Small intestine (tissue), 16 donors: ENCODE measurements at places on chromosomes 7 and 10.

DNA sequence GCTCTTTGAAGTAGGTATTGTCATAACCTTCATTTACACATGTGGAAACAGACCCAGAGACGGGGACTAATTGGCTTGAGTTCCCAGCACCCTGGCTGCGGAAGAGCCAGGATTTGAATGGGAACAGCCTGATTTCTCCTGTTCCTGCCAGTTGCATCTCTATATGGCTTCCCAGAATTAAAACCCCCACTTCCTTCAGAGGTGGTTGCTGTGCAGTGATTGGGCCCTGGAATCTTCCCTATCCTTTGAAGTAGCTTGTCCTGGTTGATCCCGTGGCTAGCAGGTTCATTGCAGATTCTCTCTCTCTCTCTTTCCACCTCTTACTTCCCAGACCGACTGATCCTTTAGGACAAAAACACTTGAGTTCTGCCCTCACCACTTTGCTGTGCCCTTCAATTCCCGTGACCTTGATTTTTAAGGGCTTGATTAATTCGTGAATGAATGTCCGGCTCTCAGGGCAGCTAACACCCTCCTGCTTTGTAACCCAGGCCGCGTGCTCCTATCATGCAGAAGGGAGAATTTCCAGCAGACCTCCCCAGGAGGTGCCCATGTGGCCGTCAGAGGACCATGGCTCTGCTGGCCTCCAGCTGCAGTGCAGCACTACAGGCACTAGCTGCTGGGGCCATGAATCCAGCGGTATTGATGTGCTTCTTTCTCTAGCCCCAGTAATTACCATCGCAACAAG lies 120.6 kb upstream of the AGK start:
- DNase-seq: no peak

GRCh38 chr10:79946271-79947082 lies 2.4 kb downstream of the SFTPD start:
- DNase-seq: no peak

DNA sequence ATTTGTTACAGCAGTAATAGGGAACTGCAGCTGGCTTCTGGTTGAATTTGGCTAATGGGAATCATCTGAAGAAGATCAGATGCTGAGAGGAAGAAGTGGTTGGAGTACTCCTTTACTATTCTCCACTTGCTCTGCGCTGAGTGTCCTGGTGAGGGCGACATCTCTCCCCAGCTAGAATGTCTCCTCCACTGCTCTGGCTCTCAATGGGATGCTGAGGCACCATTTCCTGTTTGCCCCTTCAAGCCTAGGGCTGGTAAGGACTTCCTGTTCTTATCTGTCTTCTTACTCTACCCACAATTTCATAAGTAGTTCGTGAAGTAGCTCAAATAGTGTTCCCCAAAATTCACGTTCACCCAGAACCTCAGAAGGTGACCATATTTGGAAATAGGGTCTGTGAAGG lies 43.2 kb upstream of the TES start:
- no peak for DNase-seq

GRCh38 chr7:128831994-128832879 lies 2.0 kb downstream of the FLNC start:
- peak; percentile 37 for DNase-seq

- DNase-seq: peak; percentile 22
Observed at GRCh38 chr10:50874723-50875122, 10.7 kb downstream of the A1CF start.

DNA sequence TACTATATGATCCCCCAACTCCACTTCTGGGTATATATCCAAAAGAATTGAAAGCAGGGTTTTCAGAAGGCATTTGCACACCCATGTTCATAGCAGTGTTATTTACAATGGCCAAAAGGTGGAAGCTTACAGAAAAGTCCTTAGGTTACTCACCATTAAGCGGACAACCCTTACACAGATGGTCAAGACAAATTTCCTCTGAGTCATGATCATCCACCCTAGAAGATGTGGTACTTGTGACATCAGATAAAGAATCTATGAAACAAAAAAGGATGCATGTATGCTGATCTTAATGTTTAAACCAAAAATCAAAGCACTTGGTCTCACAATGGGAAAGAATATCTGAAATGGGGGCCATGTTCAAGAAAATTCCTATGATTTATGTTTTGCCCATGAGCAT lies 31.1 kb downstream of the ZC3HAV1 start:
- DNase-seq: no peak

- DNase-seq: no peak
Observed at GRCh38 chr7:24441314-24442027, 131.8 kb upstream of the PALS2 start.

- no peak for DNase-seq
Observed at GRCh38 chr10:115092555-115093285, 445 bp upstream of the ATRNL1 start.

- DNase-seq: no peak
Observed at GRCh38 chr10:131250454-131251145, 60.9 kb downstream of the TCERG1L start.

DNA sequence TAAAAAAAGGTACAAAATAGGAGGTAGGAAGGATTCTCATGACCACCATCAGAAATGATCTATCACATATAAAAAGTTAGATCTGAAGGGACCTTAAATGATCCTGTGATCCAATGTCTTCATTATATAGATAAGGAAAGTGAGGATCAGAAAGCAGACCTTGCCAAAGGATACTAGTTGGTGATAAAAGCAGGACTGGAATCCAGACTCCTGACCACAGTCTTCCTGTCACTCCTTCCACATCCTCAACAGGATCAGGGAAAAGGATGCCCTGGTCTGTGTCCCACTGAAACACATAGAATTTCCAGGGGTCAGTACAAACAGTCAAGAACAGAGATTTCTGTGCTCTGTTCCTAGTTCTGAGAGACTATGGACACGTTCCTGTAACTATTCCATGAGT lies 97.2 kb downstream of the SPAG6 start:
- DNase-seq: no peak

- DNase-seq: peak; percentile 3
Observed at GRCh38 chr10:93745408-93746065, 12.2 kb upstream of the LGI1 start.

DNA sequence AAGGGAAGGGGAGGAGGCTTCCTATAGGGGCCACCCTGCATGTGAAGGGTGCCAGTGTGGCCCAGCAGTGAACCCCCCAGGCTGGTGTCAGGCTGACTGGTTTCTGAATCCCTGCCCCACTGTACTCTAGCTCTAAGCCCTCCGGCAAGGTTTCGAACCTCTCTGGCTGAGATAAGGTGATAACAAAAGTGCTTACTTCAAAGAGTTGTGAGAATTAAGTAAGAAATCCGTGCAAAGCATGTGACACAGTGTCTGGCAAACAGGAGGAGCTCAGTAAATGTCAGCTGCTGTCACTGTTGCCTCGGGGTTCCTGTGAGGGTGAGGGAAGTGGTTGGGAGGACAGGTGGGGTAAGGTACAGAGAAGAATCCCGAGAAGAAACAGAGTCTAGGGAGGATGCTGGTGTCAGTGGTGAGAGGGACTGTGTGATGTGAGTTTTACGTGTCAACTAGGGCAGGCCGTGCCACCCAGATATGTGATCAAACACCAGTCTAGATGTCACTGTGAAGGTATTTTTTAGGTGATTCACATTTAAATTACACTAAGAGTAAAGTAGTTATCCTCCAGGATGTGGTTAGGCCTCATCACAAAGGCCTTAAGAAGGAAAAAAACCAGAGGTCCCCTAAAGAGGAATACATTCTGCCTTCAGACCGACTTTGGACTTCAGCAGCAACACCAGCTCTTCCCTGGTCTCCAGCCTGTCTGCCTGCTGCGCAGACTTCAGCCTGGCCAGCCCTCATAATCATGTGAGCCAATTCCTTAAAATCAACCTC lies 64.4 kb downstream of the BPGM start:
- no peak for DNase-seq

GRCh38 chr7:156731651-156732050 lies 91.1 kb downstream of the RNF32 start:
- DNase-seq: no peak

DNA sequence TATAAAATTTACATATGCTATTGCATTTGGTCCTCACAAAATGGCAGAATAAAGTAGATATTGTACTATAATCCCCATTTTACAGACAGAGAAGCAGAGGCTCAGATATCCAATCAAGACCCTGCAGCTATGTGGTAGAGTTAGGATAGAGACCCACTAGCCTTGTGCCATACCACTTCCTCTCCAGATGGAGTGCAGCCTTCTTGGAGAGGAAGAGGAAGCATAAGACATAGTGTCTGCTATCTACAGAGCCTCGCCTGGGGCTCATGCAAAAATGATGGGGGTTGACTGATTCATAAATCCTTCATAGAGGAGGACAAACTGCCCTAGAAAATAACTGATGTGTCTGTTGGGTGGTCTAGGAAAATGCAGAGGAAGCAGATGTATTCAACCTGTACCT lies 447.3 kb downstream of the KCNMA1 start:
- DNase-seq: no peak
